ENCODE measurements at places on chromosomes 12 and 14.

DNA sequence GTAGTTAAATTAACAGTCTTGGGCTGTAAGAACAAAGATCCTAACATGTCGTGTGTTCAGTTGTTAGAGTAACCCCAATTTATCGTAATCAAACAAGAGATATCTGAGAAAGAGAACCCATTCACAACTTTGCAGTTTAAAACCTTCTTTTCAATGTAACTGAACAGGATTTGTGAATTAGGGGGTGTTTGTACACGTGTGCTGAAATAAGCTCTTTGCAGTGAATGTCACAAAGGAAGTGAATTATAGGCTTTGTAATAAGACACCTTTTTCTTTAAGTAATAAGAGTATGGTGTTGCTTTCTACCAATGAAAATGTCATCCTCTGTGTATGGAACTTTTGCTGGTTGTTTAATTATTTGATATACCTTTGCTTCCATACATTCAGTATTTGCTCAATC is 114.0 kb downstream of the ALX1 start:
- DNase-seq = no peak

- no peak for DNase-seq
These were observed 544.1 kb downstream of the KCNH5 start for GRCh38 chr14:62501021-62501750.

- no peak for DNase-seq
These were observed 164.8 kb downstream of the ITPR2 start for GRCh38 chr12:26668230-26668629.

DNA sequence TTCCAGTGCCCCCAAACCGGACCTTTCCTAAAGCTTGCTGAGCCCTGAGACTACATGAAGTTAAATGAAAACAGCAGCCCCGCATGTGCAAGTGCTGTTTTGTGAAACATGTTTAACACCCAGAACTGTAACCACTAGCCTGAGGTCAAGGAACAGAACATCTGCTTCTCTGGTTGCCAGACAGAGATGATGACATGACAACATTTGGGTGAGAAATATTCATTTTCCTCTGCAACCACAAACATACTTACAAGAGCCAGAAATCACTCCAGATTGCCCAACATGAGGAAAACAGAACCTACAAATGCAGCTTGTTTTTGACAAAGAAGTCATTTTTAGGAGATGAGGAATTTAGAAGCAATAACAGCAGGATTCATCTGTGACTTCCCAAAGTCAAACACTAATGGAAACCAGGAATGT is 110.4 kb downstream of the BCAT1 start:
- DNase-seq = peak; percentile 99

GRCh38 chr12:119071638-119072231 is 90.4 kb downstream of the SRRM4 start:
- DNase-seq = no peak
